ENCODE measurements at places on chromosomes 7 and 10.

- DNase-seq, result no peak
Observed at GRCh38 chr10:95437669-95438068, 123.5 kb downstream of the SORBS1 start.

DNA sequence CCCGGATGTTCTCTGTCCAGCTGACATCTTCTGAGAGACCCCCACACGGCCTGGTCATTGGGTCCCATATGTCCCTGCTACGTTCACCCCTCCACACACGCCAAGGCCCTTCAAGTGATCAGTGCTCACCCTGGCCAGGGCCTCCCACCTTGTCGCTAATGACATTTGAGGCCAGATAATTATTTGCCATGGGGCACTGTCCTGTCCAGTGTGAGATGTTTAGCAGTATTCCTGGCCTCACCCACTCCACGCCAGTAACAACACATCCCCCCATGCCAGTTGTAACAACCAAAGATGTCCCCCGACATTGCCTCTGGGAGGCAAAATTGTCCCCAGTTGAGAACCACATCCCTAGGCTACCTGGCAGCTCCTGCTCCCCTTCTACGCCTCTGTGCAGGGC lies 49.9 kb upstream of the NANOS1 start:
- no peak for DNase-seq

- no peak for DNase-seq
Observed at GRCh38 chr10:127195041-127195506, 1.3 kb downstream of the INSYN2A start.

- no peak for DNase-seq
Observed at GRCh38 chr10:108436096-108436495, 1271.6 kb upstream of the SORCS1 start.

DNA sequence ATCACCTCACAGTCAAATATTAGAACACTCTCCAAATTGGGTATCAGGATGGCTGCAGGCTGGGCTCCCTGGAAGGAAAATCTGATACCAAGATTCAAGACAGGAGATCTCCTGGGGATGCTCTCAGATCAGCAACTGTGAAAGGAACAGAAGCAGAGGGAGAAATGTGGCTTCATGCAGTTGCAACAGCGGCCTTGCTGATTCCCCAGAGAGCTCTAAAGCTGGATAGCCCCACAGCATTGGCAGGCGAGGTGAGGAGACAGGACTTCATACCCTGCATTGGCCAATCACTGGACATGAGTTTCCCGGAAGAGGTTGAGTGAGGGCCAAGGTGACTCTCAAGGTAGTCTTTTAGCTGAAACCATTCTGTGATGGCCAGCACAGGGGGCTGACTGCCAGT lies 190.6 kb downstream of the PTPN20 start:
- DNase-seq, result no peak

- no peak for DNase-seq
Observed at GRCh38 chr7:35551321-35552081, 143.4 kb downstream of the HERPUD2 start.

DNA sequence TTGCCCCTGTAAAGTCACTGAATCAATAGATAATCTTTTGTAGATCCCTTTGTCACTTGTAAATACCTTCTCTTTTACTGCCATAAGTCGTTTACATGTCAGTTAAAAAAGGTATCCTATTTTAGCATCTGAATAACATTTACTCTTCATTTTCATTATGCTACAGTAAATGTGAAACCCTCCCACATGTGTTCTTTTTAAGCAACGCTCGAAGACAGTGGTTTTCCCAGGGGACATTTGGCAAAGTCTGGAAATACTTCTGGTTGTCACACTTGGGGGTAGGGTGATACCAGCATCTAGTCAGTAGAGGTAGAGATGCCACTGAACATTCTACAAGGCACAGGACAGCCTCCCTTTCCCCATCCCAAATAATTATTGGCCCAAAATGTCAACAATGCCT lies 23.7 kb downstream of the ATAD1 start:
- DNase-seq, result no peak

GRCh38 chr10:6347391-6347951 lies 144.7 kb downstream of the PFKFB3 start:
- peak; percentile 22 for DNase-seq
